Sciatic nerve (tissue), 2 donors: ENCODE measurements at places on chromosomes 4 and X.

DNA sequence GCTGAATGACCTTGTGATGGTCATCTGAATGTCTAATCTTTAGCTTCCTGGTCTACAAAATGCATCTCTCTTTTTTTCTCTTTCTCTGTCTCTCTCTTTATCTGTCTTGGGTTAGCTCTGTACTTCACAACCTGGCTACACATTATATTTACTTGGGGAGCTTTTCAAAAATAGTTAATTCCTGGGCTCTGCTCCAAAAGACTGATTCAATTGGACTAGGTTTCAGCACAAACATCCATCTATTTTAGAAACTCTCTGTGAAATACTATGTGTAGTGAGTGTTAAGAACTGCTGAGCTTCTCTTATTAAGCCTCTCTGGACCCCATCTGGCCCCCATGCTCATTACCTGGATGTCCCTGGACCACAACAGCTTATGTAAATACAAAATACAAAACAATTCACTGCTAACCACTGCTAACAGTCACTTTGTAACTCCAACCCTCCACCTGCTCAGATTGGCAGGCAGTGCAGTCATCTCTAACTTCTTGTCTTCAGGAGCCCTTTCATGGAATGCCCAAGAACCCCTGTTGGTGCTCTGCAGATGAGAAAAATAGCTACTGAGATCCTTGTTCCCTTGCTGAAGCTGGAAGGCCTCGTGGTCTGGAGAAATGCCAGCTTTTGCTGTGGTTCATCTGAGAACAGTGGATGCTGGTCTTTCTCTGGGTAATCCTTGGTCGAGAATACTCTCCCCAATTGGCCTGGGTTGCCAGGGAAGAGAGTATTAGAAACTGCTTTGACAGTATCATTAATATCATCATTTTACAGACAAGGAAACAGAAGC lies 14.8 kb upstream of the BOD1L1 start:
- peak; percentile 70 for DNase-seq

DNA sequence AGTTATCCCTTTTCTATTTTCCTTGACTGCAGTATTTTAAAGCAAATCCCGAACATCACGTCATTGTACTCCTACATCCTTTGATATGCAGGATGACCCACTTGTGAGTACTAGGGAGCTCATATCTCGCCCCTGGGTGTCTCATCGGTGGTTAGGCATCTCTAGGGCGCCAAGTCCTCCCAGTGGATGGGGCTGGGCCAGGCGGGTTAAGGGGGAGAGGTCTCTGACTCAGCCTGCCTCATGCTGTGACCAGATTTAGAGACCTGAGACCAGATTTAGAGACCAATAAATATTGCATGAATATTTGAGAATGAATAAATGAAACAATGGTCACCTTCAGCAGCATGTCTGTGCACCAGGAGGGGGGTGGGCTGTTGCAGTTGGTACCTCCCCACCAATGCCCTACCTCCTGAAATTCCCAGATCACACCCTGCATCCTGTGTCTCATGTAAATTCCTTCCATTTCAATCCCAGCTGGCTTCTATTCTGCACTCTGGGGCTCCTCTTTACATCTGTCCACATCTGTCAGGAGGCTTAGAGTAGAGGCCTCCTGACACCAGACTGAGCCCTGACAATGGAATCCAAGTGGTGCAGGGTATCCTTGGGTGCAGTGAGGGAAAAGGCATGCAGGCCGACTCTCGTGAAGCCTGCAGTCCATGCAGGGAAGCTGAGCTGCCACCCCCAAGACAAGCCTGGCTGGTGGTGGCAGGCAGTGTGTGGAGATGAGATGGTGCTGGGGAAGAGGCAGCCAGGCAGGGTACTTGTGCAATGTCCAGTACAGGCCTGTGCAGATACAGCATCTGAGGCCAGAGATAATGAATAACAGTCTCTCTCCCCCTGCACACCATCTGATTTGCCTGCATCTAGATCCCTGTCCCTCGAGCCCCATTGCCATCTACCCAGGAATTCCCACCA lies 5.2 kb downstream of the APLN start:
- DNase-seq, result no peak

GRCh38 chr4:17552427-17552826 lies 24.6 kb upstream of the LAP3 start:
- DNase-seq, result no peak

GRCh38 chrX:149157976-149158375 lies 347.1 kb downstream of the IDS start:
- no peak for DNase-seq

GRCh38 chrX:111687305-111687704 lies 6.3 kb downstream of the ALG13 start:
- no peak for DNase-seq

DNA sequence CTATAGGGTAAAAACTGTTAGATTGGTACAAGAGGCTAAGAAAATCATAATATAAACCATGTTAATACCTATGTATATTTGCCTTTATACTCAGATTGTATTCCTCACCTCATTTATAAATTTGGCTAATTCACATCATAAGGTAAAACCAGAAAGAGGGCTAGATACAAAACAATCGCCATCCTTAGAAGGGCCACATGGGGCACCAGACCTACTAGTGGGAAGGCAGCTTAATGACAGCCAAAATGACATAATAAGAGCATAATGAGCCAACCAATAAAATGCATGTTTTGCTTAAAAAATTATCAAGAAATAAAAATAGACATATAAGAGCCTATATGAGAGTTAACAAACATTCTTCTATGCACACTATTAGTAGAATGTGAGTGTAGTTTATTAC lies 107.3 kb upstream of the PRDX4 start:
- no peak for DNase-seq

DNA sequence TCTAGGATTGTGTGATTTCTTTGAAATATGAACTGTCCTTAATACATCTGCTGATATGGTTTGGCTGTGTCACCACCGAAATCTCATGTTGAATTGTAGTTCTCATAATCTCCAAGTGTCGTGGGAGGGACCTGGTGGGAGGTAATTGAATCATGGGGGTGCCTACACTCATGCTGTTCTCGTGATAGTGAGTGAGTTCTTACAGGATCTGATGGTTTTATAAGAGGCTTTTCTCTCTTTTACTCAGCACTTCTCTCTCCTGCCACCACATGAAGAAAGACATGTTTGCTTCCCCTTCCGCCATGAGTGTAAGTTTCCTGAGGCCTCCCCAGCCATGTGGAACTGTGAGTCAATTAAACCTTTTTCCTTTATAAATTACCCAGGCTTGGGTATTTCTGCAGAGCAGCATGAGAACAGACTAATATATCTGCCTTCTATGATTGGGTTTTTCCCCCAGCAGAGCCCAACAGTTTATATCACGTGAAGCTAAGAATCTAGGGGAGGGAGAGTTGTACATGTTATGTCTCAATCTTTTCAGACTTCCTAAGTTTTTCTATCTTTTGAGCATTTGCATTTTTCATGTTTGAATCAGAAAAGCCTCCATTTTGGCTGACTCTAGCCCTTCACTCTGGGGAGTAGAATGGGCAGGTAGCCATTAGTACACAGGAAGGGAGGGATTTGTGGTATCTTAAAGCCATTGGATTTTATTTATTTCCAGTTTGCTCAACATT lies 58.9 kb downstream of the PLAC1 start:
- no peak for DNase-seq

DNA sequence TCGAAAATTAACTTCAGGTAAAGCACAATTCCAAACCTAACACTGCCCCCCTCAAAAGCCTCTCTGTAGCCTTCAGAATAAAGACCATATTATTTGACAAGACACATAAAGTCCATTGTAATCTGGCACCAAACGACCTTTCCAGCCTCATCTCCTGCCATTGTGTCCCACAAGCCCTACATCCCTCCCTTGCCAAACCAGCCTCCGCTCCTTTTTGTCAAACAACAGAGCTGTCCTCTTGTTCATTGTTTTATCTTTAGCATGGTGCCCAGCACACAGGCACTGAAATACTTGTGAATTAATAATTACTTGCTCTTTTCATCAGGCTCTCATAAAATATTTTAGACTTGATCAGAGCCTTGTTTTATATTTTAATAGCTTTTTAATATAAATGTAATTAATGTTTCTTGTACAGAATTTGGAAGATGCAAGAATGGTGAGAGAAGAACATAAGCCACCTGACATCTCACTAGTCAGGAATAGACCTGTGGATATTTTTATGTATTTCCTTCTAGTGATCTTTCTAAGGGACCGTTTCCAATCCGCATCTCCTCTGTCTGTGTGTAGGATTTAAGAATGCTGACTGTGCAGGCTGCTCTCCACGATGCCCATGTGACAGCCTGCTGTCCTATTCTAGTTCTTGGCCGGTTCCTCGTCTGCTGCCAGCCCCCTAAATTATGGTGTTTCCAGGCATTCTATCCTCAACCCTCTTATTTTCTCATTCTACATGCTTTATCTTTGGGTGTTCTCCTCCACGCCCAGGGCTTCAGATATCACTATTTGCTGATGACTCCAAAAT lies 3.0 kb upstream of the IRF2 start:
- no peak for DNase-seq

- no peak for DNase-seq
Measured at GRCh38 chr4:48718818-48719465, 61.1 kb downstream of the FRYL start.

- no peak for DNase-seq
Measured at GRCh38 chr4:163542275-163542674, 47.8 kb downstream of the TMA16 start.

DNA sequence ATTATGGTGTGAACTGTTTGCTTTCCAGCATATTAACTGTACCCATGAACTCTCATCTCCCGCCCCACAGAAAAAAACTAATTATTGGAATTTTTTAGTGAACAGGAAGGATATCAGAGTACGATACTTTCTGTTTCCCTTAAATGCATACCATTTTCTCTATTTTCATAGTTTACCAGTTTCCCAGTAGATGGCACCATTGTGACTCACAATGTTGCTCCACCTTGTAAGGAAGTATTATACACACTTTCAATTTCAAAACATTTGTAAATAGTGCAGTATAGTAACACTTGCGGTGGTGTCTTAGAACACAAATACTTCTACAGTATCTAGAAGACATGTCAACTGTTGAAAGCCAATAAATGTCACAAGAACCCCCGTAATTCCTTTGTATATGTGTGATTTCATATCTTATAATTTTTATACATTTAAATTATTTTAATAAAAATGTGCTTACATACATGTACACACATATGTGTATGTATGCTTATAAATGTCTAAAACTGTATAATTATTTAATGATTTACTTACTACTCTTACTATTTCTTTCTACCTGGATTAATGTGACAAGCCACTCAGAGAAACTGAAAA lies 167.3 kb downstream of the SLIT2 start:
- DNase-seq, result no peak

DNA sequence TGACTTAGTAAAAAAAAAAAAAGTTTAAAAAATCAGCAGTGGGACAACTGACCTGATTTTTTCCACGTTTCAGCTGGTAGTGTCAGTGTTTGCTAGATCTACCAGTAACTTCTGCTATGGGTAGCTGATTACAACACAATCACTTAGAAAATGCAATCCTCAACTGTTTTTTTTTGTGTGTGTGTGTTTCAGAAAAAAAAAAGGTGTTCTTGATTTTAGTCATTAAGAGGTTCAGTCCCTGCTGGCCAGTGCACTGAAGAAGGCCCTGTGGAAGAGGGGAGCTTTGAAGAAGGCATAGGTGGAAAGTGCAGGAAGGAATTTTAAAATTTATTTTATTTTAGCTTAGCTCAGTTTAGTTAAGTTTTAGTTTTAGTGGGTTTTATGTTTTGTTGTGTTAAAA lies 46.9 kb downstream of the SH2D1A start:
- no peak for DNase-seq

- DNase-seq, result peak; percentile 94
Measured at GRCh38 chr4:133148690-133149363, at the start of gene PCDH10. Gene PCDH10 (plus strand): TSS chr4:133149294. CDS start chr4:133150141, 847 bp downstream.

DNA sequence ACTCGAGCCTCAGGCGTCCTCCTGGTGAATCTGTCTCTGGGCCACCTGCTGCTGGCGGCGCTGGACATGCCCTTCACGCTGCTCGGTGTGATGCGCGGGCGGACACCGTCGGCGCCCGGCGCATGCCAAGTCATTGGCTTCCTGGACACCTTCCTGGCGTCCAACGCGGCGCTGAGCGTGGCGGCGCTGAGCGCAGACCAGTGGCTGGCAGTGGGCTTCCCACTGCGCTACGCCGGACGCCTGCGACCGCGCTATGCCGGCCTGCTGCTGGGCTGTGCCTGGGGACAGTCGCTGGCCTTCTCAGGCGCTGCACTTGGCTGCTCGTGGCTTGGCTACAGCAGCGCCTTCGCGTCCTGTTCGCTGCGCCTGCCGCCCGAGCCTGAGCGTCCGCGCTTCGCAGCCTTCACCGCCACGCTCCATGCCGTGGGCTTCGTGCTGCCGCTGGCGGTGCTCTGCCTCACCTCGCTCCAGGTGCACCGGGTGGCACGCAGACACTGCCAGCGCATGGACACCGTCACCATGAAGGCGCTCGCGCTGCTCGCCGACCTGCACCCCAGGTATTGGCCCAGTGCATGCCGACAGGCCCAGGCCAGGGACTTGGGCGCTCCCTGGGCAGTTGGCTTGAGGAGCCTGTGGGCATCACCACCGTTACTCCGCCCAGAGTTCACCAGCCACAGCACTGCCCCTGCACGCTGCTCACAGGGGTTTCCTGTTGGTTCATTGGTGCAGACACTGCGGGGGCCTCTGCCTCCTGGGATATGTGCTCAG lies 1.1 kb downstream of the GPR78 start:
- peak; percentile 40 for DNase-seq

GRCh38 chr4:41590591-41590990 lies 52.6 kb downstream of the LIMCH1 start:
- DNase-seq, result no peak

DNA sequence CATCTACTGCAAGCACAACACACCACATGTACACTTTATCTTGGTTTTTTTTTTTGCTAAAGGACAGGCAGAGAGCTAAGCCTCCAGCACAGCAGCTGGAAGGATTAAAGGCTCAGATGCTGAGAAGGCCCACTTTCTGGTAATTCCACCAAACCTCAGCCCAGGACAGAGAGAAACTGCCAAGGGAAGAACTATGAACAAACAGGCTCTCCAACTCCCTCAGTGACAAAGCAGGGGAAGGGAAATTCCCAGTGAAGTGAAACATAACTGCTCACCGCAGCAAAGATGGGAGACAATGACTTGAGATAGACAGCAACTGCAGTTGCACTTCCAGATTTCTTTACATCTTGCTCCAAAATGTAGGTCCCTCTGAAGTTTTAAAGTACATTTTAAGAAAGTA lies 4.8 kb downstream of the PROM1 start:
- DNase-seq, result no peak

DNA sequence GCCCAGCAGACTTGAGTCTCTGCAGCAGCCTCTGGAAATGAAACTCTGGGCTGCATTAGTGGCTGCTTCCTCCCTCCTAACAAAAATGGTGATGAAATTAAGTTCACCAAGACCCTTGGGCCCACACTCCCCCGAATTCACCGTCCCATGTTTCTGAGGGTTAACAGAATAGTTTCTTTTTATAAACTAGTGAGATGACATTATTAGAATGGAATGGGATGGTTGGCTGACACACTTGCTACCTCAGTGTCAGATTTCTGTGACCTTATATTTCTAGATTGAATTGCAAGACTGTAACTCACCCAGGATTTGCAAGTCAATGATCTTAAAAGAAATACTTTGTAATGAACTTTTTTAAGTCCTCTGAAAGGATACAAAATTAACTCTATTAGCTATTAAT lies 127.1 kb downstream of the SHROOM3 start:
- DNase-seq, result no peak
